ENCODE measurements at places on chromosomes 11 and 22. TPM values are rescaled to one million over a fixed set of nuclear protein-coding genes. Genes with fewer than 3 reads are reported as not detected.

EI24 gene
- 89.7 TPM for polyA plus RNA-seq

VPS26B gene
- 39.5 TPM for polyA plus RNA-seq

TRPM5 gene
- not detected for polyA plus RNA-seq

CENPM gene
- polyA plus RNA-seq, result 31.3 TPM

SLC43A3 gene
- 22.0 TPM for polyA plus RNA-seq

SLC22A25 gene
- not detected for polyA plus RNA-seq

IGF2 gene
- polyA plus RNA-seq, result 21.8 TPM

ABCG4 gene
- 0.20 TPM for polyA plus RNA-seq

SCUBE2 gene
- polyA plus RNA-seq, result 0.53 TPM

PLXNB2 gene
- 220 TPM for polyA plus RNA-seq

PKNOX2 gene
- polyA plus RNA-seq, result 2.3 TPM

CARD16 gene
- 29.2 TPM for polyA plus RNA-seq

LRRC75B gene
- polyA plus RNA-seq, result 10.7 TPM

MTA2 gene
- 28.0 TPM for polyA plus RNA-seq

YPEL1 gene
- 1.2 TPM for polyA plus RNA-seq

All from IMR-90 (cell line).